ENCODE measurements at places on chromosomes 7 and 10.

DNA sequence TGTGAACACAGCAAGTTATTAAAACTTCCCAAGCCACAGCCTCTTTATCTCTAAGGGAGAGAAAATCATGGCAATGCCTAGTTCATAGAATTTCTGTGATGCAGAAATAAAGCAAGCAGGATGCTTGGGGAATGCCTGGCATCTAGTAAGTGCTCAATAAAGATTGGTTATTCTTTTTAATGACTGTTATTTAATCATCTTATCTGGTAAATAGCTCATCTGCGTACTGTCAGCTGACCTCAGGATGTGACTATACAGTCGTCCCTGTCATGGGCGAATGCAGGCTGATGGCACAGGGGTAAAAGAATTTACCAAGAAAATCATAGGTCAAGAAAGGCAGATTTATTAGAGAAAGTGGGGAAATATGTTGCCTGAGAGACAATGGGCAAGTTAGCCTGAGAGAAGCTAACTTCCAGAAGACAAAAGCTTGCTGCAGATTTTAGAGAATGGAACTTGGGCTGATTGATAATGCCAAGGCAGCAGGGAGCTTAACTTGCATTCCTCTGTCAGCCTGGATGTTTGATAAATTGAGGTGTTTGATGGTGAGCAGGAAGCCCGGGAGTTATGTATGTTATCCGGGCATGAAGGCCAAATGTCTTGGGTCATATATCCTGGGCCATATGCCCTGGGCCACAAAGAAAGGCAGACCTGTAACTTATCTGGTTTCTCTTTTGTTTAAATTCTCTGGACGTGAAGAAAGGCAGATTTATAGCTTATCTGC lies 126.0 kb downstream of the KCNMA1 start:
- DNase-seq: no peak

DNA sequence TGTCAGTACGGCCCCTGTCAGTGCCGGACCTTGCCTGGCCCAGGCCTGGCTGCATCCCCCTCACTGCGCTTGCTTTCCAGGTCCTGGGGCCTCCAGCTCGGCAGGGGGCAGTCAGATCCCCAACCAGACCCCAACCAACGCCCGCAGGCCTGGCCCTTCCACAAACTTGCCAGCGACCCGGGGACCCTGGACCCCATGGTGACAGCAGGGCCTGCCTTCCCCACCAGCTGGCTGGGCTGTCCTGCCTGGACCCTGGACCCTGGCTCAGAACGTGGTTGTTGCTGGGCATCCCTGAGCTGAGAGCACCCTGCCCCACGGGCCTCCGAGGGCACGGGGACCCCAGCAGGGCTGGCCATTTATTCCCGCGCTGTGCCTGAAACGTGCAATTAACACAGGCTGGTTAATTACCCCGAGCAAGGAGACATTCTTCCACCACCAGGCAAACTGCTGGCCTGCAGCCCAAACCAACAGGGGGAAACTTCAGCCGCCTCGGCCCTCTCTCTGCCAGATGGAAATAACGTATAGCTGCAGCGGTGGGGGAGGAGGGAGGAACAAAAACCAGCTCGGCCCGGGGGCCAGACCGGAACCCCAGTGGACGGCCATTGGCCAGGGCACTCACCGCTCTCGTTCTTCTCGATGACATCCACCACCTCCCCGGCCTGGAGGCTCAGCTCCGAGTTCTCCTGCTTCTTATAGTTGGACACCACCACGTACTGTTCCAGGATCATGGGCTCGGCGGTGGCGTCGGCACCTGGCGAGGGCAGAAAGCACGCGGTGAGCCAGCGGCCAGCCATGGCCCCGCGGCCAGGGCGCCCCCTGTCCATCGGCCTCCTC lies 167.1 kb downstream of the NEURL1 start:
- peak; percentile 93 for DNase-seq

DNA sequence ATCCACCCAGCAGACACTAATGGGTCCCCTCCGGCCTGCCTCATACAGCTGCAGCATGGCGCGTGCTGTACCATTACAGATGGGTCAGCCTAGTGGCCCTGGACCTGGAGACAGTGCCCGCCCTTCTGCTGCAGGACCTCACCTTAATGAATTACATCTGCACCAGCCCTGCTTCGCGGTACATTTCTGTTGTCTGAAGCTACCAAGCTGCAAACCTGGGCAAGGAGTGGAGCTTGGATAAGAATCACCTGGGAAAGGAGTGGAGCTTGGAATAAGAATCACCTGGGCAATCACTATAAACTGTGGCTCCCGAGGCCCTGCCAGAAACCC lies 33.0 kb upstream of the EN2 start:
- DNase-seq: no peak

GRCh38 chr7:107744345-107744750 lies 406 bp downstream of the CBLL1 start:
- no peak for DNase-seq

DNA sequence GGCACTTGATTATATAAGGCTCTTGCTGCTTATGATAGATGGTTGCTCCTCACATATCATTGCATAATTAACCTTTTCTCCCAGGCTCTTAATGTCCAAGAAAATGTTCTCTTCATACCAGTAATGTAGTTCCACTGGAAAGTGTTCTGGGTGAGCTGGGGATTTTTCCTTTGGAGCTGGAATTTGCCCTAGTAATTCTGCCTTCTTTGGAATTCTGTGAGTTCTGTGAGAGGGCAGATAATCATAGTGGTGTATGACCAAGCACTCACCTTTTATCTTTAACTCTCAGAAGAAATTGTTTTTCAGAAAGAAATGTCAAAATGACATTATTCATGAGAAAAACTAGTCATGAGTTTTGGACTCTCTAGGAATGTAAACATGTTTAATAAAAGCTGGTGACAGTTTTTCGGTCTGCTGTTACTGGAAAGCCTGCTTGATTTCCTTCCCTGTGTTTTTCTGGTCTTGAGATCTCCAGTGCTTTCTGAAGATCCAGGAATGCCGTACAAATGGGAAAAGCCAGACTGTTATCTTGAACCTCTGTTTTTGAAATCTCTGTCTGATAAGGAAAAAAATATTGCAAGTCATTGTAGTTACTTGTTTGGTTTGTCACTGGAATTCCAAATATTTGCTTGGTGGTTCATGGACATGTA lies 148.3 kb upstream of the PRPS1L1 start:
- DNase-seq: peak; percentile 21

DNA sequence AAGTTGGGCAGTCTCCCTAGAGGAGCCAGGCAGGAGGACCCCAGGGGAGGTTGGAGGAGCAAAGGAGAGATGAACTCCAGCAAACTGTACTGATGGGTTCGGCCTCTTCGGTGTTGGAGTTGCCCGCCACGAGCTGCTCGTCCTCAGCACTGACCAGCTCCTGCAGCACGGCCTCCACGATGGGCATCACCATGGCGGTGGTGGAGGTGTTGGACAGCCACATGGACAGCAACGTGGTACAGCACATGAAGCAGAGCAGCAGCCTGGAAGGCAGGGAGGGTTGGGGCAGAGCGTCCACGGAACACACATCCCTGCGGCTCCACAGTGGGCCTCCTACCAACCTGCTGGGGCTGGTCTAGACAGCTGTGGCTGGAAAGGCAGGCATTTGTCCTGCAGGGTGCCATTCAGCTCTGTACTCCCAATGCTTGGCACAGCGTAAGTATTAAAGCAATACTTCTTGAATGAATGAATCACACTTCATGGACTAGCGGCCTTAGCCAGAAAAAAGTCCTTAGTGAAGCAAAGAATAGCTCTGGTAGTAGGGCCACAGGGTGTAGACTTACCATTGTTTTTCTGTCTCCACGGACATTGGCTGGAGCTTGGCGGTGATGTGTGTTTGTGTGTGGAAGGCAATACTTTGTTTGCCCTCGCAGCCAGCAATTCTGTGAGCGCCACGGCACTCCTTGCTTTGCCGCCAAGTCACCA lies 21.8 kb downstream of the SLC13A4 start:
- no peak for DNase-seq

DNA sequence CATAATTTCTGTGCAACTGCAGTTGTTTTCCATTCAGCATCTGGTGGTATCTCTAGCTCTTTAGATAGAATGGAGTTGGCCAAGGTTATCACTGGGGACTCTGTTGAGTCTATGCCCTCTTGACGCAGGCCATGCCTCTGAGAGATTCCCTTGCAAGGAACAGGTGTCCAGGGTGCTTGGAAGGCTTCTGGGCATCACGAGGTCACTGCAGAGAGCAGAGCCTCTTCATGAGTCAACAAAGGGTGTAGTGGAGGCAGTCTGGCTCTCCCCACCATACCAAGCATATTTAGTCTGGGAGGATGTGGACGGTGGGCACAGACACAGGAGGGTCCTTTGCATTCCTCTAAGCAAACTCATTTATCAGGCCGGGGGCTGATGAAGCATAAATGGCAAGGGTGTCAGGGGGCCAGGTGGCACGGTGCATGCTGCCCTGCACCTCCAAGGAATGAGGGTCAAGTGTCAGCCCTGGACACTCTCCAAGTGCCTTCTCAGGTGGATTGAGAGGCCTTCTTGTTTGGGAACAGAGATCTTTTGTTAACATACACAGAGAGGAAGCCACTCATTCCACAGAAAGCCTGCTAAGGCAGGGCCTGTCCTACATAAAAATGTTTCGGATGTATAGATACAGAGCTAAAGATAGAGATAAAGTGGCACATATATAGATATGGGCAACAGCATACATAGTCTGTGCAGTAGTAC lies 328.6 kb downstream of the INHBA start:
- no peak for DNase-seq

DNA sequence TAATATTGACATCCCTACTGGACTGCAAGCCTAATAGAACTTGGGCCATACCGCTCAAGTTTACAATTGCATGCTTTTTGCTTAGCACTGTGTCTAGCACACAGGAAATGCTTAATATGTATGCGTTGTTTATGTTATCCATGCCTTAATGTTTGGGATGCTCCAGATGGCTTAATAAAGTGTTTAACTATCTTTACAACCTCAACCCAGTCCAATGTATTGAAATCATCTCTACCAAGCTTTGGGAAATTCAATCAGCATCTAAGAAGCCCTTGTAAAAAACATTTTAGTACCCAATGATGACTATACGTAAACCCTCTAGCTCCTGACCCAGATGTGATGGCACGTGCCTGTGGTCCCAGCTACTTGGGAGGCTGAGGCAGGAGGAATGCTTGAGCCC lies 40.0 kb downstream of the CALD1 start:
- no peak for DNase-seq

Data from OCI-M1 (cell line).